GM12892 (cell line): ENCODE measurements at places on chromosomes 12 and 14.

DNA sequence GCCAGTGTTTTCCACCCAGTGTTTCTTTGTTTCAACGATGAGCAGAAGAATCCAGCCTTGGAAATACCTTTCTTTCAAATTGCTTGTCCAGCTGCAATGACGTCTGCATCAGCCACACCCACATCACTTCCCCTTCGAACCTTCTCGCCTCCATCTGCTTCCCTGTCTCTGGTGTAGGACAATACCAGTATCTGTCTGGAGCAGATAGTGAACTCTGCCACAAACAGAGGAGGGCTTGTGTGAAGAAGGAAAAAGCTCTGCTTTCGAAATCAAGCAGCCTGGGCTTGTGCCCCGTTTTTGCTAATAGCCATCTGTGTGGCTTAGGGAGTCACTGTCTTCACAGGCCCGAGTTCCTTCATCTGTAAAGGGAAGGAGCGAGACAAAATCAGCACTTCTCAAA lies 415.4 kb downstream of the ZFP36L1 start:
- DNase-seq: no peak

GRCh38 chr14:95741038-95741490 lies 27.1 kb upstream of the TCL1A start:
- no peak for DNase-seq

DNA sequence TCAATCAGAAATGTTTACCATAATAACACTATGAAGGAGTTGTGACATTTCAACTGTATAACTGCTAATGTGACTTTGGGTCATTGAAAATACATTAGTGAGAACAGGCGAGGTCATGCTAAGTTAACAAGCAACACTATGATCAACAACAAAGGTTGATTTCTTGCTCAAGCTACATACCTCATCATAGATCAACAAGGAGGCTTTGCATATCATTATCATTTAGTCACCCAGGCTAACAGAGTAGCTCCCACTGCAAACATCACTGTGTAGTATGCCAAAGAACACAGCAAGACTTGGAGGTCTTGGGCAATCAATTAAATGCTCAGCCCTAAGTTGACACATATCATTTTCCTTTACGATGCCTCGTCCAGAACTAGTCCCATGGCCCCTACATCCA lies 212.5 kb downstream of the NOVA1 start:
- DNase-seq: no peak

DNA sequence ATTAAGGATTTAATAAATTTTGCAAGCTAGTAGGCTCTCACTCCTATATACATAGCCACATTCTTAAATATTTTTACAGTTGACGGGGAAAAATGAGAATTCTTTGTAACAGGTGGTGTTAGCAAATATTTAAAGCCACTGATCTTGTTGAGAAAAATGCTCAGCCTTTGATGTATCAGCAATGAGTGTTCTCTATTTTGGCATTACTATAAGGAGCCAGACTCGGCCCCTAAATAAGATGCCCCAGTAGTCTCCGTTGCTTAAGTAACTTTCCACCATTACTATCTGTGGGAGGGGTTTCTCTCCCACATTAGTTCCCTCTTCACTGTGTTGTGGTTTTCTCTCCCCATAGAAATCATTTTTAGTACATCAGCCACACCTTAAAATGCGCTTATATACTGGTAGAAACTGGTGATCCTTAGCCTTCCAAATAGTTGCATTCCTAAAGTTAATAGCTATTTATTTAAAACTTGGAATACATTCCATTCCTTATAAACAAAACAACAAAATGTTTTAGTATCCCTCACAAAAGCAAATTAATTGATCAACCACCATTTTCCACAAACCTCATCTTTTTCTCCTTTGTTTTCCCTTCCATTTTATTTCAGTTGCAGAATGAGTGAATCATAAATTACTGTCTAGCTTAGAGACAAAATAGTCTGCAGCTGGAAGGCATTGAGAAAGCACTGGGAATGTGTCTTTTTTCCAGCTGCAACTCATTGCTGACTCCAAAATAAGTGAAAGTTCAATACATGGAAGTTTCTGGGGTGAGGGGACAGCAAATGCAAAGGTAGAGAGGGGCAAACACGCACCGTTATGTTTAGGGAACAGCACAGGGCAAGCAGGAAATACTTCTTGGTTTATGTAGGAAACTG lies 84.7 kb upstream of the FERMT2 start:
- no peak for DNase-seq

GRCh38 chr14:36438883-36439282 lies 81.1 kb downstream of the NKX2-1 start:
- no peak for DNase-seq

- peak; percentile 7 for DNase-seq
Measured at GRCh38 chr14:74508844-74509428, 15.4 kb downstream of the ISCA2 start.

GRCh38 chr12:42790761-42791151 lies 201.2 kb upstream of the PRICKLE1 start:
- DNase-seq: no peak

GRCh38 chr12:66590275-66590985 lies 88.4 kb downstream of the GRIP1 start:
- DNase-seq: no peak

DNA sequence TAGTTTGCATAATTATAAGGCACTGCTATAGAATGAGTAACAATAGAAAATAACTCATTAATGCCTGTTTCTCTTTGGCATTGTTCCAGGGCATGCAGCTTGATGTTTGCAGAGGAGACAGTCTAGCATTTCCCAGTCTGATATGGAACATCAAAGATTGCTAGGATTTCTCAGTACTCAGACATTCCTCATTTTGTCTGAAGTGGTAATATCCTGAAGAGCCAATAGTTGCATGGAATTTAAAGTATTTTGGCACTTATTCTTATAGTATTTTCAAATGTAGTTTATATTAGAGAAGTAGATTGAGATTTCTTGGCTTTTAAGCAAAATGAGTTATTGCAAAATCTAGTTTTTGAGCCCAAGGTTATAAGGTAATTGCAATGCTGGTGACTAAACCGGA lies 337.3 kb upstream of the E2F7 start:
- no peak for DNase-seq

DNA sequence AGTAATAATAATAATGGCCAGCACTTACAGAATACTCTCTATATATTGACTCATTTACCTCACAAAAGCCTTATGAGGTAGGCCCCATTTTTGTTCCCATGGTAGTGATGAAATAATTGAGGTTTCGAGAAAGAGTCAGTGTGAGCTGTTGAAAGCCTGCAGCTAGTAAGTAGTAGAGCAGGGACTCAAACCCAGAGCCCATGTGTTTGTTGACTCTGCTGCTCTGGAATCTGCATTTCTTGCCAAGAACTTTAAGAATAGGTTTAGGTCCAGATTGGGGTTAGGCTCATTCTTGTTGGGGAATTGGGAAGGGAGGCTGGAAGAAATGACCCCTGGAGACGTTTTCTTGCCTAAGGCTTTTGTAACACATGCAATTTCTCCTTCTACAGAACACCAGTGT lies 27.9 kb downstream of the DYRK4 start:
- DNase-seq: no peak

DNA sequence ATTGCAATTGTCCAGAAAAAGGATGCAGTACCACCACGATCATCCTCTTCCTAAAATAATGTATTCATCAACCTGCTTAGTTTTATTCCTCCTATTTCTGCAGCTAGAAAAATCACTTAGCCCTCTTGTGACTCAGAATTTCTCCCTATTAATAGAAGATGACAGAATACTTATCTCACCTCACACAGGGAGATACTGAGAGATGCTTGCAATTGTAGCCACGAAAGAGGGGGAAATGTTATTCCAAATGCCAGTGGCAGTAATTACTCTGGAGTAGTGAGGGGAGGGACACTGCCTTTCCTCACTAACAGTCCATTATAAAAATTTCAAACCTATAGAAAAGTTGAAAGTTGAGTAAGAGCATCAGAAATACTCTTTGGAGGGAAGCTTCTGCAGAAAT lies 11.8 kb upstream of the DUSP6 start:
- no peak for DNase-seq

DNA sequence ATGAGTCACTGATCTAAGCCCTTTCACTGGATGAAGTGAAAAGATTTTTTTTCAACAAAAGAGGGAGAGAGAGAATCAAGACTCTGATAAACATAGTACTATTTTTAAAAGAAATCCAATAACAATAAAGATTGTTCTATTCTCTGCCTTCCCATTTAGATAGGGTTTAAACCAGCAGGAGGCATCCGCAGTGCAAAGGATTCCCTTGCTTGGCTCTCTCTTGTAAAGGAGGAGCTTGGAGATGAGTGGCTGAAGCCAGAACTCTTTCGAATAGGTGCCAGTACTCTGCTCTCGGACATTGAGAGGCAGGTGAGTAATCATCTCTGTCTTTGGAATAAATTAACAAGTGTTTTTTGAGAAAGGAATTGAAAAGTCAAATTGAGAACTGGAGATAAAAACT lies 124.9 kb downstream of the DERA start:
- no peak for DNase-seq

DNA sequence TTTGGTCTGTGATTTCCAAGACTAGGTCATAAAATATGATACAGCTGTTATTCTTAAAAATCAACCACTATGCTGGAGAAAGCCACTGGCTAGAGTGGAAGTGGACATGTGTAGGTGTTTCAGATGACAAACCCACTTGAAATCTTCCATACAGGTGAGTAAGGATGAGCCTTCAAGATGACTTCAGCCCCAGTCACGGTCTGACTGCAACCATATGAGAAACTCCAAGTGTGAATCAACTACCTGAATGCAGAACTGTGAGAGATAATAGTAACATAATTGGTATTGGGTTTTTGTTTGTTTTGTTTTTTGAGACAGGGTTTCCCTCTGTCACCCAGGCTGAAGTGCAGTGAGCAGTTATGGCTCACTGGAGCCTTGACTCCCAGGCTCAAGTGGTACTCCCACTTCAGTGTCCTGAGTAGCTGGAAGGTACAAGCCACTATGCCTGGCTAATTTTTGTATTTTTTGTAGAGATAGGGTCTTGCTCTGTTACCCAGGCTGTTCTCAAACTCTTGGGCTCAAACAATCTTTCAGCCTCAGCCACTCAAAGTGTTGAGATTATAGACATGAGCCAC lies 273.3 kb upstream of the LRIG3 start:
- no peak for DNase-seq

DNA sequence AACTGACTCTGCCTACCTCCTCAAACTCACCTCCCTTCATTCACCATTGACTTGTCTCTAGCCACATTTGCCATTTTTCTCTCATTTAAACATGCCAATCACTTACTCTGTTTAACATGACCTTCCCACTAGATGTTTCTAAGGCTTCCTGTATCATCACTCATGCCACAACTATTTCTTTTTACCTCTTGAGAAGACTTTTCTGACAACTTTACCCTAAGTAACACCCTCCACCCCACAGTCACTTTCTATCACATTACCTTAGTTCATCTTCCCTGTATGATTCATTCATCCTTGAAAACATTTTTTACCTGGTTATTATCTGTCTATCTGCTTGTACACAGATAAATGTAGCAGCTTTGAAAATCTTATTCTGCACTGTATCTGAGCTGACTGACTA lies 19.4 kb downstream of the PLCZ1 start:
- DNase-seq: no peak

- DNase-seq: no peak
Measured at GRCh38 chr12:68458866-68459265, 126.7 kb upstream of the MDM1 start.

DNA sequence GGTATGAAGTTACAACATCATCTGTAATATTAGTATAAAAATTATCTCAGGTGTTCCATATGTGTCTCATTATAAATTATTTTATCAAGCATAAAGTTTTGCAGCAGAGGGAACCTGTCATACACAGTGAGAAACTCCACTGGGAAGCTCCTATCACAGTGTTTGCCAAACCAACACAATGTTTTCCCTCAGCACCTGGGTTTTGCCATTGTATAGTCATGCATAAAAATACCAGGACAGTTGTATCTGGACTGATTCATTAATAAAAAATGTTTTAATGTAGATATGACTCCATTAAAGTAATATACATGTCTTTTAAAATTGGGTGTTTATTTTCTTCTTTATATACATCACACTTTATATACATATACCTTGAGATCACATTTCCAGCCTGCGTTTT lies 56.6 kb downstream of the METTL25 start:
- no peak for DNase-seq

DNA sequence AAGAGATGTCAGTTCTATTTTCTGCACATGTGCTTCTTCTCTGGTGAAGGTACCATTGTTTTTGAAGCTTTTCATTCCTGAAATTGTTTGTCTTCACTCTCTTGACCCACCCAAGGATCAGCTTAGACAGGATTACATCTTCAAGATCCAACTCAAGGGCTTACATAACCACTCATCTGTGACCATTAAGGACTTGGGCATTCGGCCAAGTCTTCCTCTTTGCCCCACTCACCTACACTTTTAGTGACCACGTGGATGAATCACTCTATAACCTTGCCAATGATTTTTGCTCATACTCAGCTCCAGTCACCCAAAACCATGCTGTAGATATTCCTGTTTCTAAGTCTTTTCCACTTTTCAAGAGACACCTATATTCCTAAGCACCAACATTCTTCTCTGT lies 36.5 kb upstream of the SSTR1 start:
- DNase-seq: no peak

DNA sequence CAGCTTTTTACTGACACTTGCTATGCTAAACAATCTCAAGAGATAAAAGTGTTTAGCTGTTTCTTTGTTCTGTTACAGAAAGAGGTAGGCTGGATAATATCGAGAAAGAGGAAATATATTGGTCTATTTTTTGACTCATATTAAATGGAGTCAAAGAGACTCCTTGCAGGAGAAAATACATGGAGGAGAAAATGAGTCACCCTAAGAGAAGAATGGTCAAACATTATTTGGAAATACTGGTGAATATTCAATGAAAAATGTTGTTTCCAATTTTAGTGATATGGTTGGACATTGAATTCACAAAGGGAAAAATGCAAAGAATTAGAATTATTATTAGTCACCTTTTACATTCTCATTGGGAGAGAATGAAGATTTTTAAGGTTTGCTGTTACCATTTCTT lies 3.2 kb downstream of the KCNJ8 start:
- DNase-seq: no peak

DNA sequence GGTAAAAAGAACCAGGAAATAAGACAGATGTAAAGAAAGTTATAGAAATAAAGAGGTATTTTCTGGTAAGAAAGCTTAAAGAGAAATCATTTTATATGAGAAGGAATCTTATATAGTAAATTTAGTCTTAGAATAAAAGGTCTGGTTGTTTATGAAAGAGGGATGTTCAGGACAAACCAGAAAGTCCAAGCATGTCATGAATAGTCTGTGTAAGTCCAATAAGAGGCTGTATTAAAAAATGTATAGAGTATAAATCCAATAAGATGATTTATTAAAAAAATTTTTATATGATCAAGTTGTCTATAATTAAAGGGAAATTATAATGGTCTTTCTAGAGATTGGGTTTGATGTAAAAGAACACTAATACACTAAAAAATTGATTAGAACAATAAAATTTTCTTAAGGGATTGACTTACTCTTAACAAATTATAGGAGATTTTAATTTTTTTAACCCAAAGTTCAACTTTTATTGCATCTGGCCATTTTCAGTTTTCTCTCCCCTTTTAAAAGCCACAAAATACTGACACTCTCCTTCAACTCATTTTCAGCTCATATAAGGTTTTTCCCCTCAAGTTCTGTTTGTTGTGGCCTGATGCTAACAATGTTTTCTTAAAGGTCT lies 35.1 kb downstream of the ST8SIA1 start:
- no peak for DNase-seq
